ENCODE measurements at places on chromosomes 6 and 20. TPM values are rescaled to one million over a fixed set of nuclear protein-coding genes. Genes with fewer than 3 reads are reported as not detected.

The PAX1 gene
- total RNA-seq, result 0.06 TPM

DNA sequence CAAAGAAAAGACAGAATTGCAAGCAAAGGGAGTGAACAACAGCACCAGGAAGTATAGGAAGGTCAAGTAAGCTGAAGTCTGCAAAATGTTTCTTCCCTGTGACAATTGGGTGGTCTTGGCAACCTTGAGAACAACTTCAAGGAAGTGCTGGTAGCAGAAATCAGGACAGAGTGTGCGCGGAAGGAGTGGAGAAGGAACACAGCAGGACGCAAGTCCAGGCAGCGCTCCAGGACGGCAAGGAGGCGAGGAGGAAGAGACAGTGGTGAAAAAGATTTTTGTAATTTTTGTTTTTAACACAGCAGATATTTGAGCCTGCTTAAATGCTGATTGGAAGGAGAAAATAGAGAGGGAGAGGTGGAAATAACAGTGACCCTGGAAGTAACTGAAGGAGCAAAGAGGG is 141.7 kb downstream of the F13A1 start:
- no peaks in the 10 kb centered on the region for H3K36me3 ChIP-seq
- H3K27me3 ChIP-seq, result no peaks in the 10 kb centered on the region
- H3K4me1 ChIP-seq, result no peaks in the 10 kb centered on the region
- no peak overlapping the region for H3K27ac ChIP-seq

- no peak overlapping the region for H3K27ac ChIP-seq
- H3K4me3 ChIP-seq, result no peak overlapping the region
- no peak for DNase-seq
- H3K4me1 ChIP-seq, result no peaks in the 10 kb centered on the region
Measured at GRCh38 chr20:34744847-34745246, 40.7 kb downstream of the TP53INP2 start.

The STX11 gene
- 0.94 TPM for total RNA-seq

The NKX2-4 gene
- not detected for total RNA-seq

The TPX2 gene
- total RNA-seq, result 14.4 TPM

The SPATA25 gene
- total RNA-seq, result 3.0 TPM

The PTCRA gene
- total RNA-seq, result not detected

Measured in spinal cord (tissue), 10 donors.